Cerebellum (tissue), 4 donors: ENCODE measurements at places on chromosomes 7 and 10. TPM values are rescaled to one million over a fixed set of nuclear protein-coding genes. Genes with fewer than 3 reads are reported as not detected.

Gene DNA2
- total RNA-seq: 30.8 TPM

Gene NANOS1
- total RNA-seq: 7.8 TPM

Gene AKR1C4
- not detected for total RNA-seq

Gene PGAM1
- 96.3 TPM for total RNA-seq

Gene ATOH7
- total RNA-seq: 1.5 TPM

Gene NACAD
- total RNA-seq: 6.8 TPM

Gene CDH23
- 4.5 TPM for total RNA-seq

Gene WNT16
- 6.3 TPM for total RNA-seq

Gene EPDR1
- total RNA-seq: 21.2 TPM

Gene CCDC126
- total RNA-seq: 27.4 TPM

Gene LIPK
- total RNA-seq: not detected

Gene CPA2
- total RNA-seq: not detected

Gene HOXA5
- not detected for total RNA-seq

Gene OIT3
- 1.4 TPM for total RNA-seq

Gene SERPINE1
- total RNA-seq: 0.27 TPM

Gene AGR2
- total RNA-seq: 1.9 TPM

Gene BNIP3
- total RNA-seq: 31.1 TPM

Gene FKBP6
- total RNA-seq: not detected

Gene NME8
- not detected for total RNA-seq

Gene C10orf105
- 1.00 TPM for total RNA-seq

Gene UPK3BL2
- total RNA-seq: 8.0 TPM

Gene FLNC
- 43.4 TPM for total RNA-seq

Gene OR13A1
- 0.45 TPM for total RNA-seq

Gene SORBS1
- total RNA-seq: 114 TPM

Gene PTPN20
- 16.4 TPM for total RNA-seq

Gene DOCK1
- 47.7 TPM for total RNA-seq

Gene GIMAP2
- total RNA-seq: 3.1 TPM

Gene THSD7A
- 71.7 TPM for total RNA-seq

Gene ANKRD7
- total RNA-seq: 9.3 TPM

Gene SFTPA1
- total RNA-seq: 4.4 TPM

Gene GPR26
- total RNA-seq: 12.0 TPM

Gene ASZ1
- total RNA-seq: not detected

Gene GPRIN2
- total RNA-seq: 32.0 TPM

Gene INHBA
- 3.2 TPM for total RNA-seq

Gene OR2A7
- total RNA-seq: 0.91 TPM

Gene NEBL
- total RNA-seq: 38.9 TPM

Gene TMEM273
- 2.8 TPM for total RNA-seq

Gene CALML3
- 0.09 TPM for total RNA-seq

Gene SLC18A3
- total RNA-seq: 3.4 TPM

Gene JCAD
- total RNA-seq: 19.0 TPM

Gene GPR15LG
- 0.36 TPM for total RNA-seq

Gene EVX1
- total RNA-seq: not detected

Gene LRRC61
- 8.2 TPM for total RNA-seq

Gene TAS2R3
- 17.0 TPM for total RNA-seq

Gene ZNF138
- 63.4 TPM for total RNA-seq

Gene EDRF1
- 52.0 TPM for total RNA-seq

Gene PPP3CB
- total RNA-seq: 90.7 TPM

Gene SHH
- total RNA-seq: 3.4 TPM

Gene PRTFDC1
- total RNA-seq: 24.3 TPM

Gene CYP3A7
- 0.45 TPM for total RNA-seq

Gene NUP205
- total RNA-seq: 52.3 TPM

Gene ANXA8L1
- not detected for total RNA-seq

Gene DPYSL4
- total RNA-seq: 44.5 TPM

Gene CCDC172
- not detected for total RNA-seq

Gene GRIFIN
- not detected for total RNA-seq
